T-helper 17 cell (primary cell): ENCODE measurements at places on chromosomes 7 and 10.

DNA sequence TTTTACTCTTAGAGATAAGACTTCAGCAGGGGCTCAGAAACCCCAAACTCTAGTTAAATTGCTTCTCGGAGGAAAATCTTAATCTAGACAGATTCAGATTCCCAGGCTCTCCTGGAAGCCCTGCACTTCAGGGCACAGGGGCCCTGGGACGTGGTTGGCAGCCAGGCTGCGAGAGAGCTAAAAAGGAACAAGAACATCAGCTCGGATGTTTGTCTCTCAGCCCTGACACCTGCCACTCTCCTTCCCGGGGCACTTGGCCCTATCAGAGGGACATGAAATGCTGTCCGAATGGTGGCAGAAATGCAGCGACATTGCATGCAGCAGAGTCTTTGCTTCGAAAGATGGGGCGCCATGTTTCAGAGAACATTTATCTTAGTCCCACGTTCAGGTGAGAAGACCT lies 166.8 kb downstream of the CCDC3 start:
- no peak for DNase-seq

- DNase-seq = no peak
These were observed 29.0 kb downstream of the PRPF18 start for GRCh38 chr10:13615650-13616300.

DNA sequence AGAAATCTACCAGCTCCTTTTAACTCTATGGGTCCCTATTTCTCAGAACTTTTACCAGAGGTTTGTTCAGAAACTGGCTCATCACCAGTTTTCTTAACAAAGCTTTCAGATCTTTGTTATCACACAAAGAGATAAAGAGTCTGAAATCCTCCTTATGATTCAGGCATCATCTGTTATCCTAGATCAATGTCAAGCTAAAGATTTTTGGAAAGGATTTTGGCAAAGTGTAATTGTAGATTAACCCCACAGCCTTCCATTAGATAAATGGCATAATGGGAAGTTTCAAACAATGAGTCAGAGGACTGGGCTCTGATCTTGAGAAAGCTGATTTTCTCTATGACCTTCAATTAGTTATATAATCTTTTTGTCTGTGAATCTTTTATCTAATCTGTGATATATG lies 192.2 kb downstream of the NXPH1 start:
- no peak for DNase-seq

- no peak for DNase-seq
These were observed 235.7 kb downstream of the PRPF18 start for GRCh38 chr10:13822490-13822889.

- DNase-seq = no peak
These were observed 323.6 kb downstream of the GFRA1 start for GRCh38 chr10:115949282-115949844.

DNA sequence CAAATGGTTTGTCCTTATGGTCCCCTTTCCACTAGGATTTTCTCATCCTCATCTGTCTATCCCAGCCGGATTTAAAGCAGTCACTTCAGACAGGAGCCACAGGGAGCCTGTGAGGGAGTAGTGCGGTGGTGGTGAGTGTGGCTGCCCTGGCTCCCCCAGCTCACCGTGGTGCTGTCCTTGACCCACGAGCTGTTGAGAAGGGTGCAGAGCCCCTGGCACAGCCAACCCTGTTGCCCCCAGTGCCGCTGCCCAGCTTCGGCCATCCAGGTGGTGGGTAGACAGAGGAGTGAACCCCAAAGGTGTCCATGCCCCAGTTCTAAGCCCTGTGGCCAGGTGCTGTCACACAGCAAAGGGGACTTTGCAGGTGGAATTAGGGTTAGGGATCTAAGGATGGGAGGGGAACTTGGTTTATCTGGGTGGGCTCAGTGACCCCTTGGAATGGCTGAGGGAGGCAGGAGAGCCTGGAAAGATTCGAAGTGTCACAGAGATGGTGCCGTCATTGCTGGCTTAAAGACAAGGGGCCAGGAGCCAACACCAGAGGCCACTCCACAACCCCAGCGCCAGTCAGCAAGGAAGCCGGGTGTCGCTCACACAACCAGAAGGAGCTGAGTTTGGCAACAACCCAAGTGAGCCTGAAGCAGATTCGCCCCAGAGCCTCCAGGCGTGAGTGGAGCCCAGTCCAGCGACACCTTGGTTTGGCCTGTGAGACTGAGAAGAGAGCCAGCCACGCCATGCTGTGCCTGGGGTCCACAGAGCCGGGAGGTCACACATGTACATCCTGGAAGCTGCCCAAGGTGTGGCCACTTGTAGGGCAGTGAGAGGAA lies 142.4 kb downstream of the ADCY1 start:
- DNase-seq = no peak

- no peak for DNase-seq
These were observed 5.0 kb downstream of the PRKAG2 start for GRCh38 chr7:151871904-151872303.

GRCh38 chr7:36404639-36405408 lies 15.2 kb downstream of the ANLN start:
- no peak for DNase-seq

DNA sequence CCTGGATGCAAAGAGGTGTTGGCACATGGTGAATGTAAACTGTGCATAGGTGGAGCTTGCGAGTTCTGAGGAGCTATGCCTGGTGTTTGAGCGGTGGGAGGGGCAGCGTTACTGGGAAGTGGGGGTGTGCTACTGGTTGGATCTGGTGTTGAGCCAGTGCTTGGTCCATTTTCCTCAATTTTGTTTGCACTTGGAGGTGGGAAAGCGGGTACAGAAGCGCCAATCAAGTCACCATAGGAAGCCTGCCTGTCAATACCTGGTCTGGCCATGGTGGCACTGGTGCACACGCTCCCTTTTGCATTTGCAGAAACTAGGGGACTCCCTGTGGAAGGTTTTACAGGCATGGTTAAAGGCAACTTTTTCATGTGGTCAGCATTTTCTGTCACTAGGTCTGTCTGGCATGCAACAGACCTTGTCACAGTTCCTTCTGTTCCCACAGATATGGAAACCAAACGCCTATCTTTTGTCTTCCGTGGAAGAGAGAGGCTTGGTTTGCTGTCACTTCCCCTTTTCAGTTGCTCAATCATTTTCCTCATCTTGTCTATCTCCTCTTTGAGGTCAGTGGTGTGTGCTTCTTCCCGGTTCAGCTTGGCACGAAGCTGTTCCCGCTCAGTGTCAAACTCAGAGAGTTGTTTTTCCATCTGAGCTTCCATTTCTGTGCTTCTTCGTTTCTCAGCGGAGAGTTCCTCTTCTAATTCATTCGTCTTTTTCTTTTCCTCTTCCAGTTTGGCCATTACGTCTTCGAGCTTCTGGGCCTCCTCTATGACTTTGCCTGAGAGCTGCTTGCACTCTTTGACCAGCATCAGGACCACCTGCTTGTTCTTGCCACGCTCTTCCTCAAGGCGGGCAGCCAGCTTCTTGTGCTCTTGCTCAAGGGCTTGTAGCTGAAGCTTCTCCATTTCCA lies 81.1 kb downstream of the CTTNBP2 start:
- DNase-seq = no peak

GRCh38 chr7:30859940-30860496 lies 51.6 kb upstream of the AQP1 start:
- no peak for DNase-seq

DNA sequence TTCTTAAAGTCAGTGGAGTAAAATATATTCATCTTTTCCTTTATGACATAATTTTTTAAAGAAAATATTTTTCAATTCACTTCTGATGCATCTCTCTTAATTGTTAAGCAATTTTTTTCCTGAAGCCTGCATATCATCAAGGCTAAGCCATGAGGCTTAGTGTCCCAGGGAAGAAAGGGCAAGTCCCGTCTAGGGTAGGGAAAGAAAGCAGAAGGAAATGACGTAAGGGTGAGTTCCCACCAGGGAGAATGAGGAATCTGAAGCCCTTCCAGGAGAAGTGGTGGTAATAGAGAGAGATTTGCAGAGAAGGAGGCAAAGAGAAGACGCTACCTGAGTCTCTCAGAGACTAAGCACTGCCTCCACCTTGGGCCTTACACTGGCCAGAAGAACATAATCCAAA lies 96.8 kb upstream of the NFE2L3 start:
- DNase-seq = no peak

DNA sequence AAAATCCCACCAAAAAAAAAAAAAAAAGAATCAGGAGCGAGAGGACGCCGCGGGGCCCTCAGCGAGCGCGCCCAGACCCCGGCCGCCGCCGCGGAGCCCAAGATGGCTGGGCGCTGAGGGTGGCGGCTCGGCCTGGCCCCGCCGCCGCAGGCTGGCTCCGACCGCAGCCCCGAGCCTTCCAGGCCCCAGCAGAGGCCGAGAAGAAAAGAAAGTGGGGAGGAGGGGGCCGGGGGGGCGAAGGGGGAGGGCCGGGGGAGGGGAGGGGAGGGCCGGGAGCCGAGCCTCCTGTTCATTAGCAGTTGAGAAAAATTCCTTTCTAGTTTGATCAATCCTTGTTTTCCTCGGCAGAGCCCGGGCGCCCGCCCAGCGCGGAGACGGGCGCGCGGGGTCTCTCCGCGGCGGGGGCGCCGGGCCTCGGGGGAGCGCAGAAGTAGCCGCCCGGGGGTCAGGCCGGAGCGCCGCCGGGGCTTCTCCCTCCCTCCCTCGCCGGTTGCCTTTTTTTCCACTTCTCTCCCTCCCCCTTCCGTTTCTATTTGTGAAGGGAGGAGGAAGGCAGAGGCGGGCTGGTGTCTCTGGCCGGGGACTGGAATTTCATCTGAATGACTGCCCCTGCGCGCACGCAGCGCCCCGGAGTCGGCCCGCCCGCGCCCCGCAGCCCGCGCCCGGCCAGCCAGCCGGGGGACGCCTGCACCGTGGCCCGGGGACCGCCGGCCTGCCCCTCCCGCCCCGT lies 778 bp upstream of the TRIM8 start:
- DNase-seq = no peak
